ENCODE measurements at places on chromosomes 2 and 18.

DNA sequence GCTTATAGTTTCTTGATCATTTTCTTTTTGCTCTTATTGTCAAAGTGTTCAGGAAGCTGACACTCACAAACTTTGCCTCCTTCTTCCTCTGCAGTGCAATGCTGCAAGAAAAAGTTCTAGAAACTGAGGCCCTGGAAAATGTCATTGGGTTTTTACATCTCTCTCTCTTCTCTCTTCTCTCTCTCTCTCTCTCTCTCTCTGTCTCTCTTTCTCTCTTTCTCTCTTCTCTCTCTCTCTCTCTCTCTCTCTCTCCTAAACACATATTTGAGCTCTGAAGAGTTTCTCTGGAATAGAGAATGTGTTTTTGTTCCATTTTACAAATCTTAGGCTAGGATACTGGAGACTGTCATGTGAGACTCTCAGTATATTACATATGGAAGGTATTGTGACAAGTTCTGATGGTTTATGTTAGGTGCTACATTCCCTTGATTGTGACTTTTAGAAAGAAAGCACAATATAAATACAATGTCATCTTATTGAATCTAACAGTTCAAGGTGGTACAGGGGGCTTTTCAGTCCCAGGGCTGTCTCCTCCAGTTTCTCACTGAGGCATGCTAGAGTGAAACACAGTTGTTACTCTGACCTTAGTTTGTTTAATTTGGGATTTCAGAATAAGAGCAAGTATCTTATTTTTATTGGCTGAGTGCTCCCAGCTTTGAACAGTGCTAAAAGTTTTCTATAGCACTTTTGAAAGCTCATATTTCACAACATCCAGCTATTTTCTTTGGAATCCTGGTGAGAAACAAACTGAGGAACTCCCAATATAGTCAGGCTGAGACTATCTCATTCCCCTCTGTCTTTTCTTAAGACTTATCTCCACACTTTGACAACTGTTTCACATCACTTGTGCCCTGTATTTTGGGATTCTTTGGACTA lies 41.4 kb upstream of the EHBP1 start:
- no peak for DNase-seq

DNA sequence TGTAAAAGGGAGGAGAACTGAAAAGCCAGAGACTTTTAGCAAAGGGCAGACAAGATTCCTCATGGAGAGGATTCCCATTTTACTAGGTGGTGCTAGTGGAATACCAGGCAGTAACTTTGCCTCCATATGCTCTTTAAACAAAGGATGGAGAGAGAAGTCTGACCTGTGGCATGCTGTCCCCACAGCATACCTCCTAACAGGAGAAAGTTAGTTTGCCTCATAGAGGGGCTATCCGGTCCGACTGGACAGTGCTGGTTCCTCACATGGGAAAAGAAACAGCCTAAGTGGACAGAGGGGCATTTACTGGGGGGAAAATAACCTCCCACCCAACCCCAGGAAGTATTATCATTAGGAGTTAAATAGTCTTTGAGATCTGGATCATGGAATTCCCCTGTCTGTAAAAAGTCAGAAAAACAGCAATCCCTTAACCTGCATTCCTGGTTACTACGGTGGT lies 31.6 kb upstream of the GMCL1 start:
- no peak for DNase-seq

GRCh38 chr18:75773618-75774017 lies 346.1 kb upstream of the SMIM21 start:
- no peak for DNase-seq

GRCh38 chr2:7279421-7279949 lies 362.3 kb downstream of the RNF144A start:
- DNase-seq, result no peak

DNA sequence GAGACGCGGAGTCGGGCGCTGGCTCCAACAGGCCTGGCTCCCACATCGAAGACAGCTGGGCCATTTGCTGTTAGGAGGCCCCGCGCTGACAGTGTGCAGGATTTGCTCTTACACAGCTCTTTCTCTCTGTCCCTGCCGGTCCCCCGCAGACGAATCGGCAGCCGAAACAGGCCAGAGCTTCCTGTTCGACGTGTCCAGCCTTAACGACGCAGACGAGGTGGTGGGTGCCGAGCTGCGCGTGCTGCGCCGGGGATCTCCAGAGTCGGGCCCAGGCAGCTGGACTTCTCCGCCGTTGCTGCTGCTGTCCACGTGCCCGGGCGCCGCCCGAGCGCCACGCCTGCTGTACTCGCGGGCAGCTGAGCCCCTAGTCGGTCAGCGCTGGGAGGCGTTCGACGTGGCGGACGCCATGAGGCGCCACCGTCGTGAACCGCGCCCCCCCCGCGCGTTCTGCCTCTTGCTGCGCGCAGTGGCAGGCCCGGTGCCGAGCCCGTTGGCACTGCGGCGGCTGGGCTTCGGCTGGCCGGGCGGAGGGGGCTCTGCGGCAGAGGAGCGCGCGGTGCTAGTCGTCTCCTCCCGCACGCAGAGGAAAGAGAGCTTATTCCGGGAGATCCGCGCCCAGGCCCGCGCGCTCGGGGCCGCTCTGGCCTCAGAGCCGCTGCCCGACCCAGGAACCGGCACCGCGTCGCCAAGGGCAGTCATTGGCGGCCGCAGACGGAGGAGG lies 3.5 kb downstream of the GDF7 start:
- DNase-seq, result no peak

GRCh38 chr18:27797484-27797883 lies 379.4 kb downstream of the CDH2 start:
- DNase-seq, result no peak
